ENCODE measurements at places on chromosomes 2 and 18.

GRCh38 chr2:28282861-28283646 lies 109.6 kb upstream of the FOSL2 start:
- DNase-seq = no peak

DNA sequence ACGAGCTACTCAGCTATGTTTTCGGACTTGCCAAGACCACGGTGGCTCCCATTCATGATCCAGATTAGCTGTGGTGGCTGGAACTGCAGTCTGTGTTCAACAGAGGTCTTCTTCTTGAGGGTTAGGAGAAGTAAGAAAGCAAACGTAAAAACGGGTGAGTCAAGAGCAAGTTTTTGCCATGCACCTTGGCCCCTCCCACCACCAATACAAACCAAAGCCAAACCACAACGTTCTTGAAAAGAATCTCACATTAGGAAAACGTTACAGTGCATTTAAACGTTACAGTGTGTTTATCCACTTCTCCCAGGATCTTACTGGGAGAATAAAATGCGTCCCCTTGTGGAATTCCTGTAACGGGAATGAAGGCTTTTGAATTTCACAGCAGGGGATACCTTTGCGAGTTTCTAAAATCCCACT lies 725 bp downstream of the FBXO48 start:
- peak; percentile 81 for DNase-seq

- peak; percentile 98 for DNase-seq
These were observed 206.9 kb upstream of the PKDCC start for GRCh38 chr2:41840702-41841551.

DNA sequence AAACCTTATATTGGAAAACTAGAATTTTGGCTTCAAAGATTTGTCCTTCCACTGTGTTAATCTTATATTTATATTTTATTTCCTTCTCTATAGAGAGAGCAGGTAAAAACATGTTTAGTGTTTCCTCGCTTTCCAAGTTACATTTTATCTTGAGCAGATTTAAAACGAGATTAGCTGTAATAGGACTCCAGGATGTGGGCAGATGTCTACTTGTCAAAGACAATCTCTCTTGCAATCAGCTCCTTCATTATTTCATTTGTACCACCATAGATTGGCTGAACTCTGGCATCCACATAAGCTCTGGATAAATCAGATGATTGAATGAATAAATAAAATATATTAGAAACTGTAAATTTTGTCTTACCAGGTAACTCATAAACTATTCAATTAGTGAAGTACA lies 17.5 kb upstream of the KANSL1L start:
- no peak for DNase-seq

DNA sequence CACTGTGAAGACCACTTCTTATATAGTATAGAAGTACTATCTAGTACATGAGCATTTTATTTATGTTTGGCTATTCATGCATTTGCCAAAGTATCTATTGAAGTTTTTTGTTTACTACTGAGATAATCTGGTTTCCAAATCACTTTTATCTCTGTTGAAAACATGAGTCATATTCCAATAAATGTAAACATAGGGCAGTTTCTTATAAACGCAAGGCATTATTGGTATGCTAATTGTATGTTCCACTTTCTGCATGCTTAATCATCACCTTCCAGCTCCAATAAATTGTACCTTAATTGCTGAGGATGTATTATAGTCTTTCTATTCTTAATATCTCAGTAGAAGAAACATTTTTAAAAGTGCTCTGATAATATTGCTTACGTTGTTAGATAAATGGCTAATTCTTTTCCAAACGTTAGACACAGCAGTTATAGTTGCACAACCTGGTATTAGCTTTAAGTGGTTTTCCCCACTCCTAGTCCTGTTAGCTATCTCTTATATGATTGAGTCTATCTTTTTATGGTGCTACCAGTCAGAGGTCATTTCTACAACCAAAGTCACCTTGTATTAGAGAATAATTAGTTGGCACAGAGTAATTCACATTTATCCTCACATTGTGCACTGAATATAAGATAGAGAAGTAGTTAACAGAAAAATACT lies 17.2 kb downstream of the ITGA4 start:
- no peak for DNase-seq

DNA sequence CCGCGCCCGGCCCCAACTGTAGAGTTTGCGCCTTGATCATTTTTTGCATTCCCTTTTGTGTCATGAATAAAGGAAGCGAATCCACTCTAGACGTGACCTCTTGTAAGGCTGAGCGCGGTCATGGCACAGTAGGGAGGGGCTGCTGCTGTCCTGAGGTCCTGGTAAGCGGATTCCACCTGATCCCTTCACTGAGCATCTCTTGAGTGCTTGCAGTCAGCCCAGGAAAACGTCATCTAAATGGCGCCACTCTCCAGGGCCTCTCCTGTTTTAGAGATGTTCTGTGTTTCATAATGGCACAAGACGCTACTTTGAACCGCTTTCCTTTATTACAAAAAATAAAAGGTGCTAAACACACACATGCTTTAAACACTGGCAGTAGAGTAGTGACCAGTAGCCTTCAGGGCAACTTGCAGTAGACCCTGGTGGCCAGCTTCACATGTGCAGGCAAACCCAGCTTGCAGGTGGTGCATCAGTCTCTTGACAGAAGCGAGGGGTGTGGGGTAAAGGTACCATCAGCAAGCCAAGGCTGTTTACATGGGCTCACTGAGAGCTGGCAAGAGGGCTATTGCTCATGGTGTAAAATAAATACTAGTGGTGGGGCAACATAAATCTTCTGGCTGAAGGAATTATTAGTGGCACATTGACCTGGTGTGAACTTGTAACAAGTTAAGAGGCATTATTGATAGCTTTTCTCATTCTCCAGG lies 43.0 kb upstream of the ACKR3 start:
- no peak for DNase-seq

DNA sequence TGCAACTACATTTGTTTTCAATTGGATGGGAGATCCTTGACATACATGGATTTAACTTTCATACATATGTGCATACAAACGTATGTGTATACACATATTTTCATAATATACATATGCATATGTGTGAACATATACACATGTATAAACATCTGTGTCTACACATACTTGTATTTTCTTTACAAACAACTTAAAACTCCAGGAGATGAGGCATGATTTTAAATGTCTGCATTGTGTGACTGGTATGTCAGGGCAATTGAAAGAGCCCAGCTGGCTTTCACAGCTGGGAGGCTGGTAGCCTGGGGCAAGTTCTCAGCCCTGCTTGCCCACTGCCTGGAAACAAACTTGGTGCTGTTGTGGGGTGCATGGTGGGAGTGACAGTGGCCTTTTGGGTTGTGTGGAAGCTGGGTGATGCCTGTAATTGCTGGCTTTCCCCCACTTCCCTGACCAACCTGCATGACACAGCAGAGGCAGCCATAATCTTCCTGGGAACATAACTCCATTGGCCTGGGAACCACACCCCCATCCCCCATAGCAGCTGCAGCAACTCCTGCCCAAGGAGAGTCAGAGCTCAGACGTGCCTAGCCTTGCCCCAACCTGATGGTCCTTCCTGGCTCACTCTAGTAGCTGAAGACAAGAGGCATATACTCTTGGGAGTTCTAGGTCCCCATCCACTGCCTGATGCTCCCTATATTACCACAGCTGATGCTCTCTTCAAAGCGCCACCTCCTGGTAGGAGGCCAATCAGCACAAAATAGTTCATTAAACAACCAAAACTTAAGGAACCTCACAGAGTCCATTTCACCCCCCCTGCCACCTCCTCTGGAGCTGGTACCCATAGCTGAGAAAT lies 158.3 kb downstream of the CERS6 start:
- no peak for DNase-seq

GRCh38 chr2:61151436-61151835 lies 10.6 kb upstream of the C2orf74 start:
- DNase-seq = no peak

DNA sequence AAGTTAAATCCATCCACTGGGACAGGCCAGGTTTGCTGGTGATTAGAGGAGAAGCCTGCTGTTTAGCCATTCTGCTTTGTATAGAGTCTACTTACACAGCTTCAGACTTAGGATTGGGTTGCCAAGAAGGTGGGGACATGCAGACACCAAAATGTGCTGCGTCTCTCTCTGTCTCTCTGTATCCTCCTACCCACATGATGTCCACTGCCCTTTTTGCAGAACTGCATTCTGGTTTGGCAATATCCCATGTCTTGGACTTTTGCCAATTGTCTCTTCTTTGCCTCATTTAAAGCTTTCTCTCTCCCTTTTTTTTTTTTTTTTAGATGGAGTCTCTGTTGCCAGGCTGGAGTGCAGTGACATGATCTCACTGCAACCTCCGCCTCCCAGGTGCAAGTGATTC lies 261.1 kb upstream of the FN1 start:
- DNase-seq = no peak

DNA sequence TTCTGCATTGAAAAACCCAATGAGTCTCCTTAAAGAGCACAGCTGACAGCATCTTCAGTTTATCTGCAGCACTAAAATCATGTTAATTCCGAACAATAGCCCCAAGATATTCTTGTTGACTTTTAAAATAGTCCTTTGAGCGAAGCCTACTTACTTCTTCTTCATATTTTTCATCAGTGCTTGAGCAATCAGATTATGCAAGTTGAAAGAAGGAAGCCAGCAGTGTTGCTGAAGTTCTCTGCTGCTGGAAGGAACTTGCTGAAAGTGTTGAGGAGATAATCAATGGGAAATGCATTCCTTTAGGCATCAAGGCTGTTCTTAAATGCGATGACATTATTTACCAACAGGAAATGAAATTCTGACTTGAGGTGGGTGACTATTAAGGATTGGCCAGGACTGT lies 105.9 kb upstream of the SNTG2 start:
- no peak for DNase-seq

- no peak for DNase-seq
These were observed 102.4 kb downstream of the DDX1 start for GRCh38 chr2:15693926-15694588.

Measured in CD4-positive, alpha-beta T cell treated with Interleukin-4 for 4 hours (primary cell).